ENCODE measurements at places on chromosomes 1 and 21.

GRCh38 chr1:62643283-62643682 lies 44.9 kb downstream of the DOCK7 start:
- H3K4me1 ChIP-seq: no peaks in the 10 kb centered on the region
- H3K27me3 ChIP-seq: no peaks in the 10 kb centered on the region
- H3K4me3 ChIP-seq: no peak overlapping the region
- no peak overlapping the region for H3K27ac ChIP-seq
- no peaks in the 10 kb centered on the region for H3K36me3 ChIP-seq

GRCh38 chr1:222547944-222548671 lies at the start of gene HHIPL2:
TSS of gene HHIPL2 (minus strand) at chr1:222548104. CDS start at chr1:222548044, 60 bp downstream.
- no peak within 1 kb of the TSS for H3K4me3 ChIP-seq
- no peaks in the 10 kb centered on the region for H3K36me3 ChIP-seq
- DNase-seq: no peak
- H3K4me1 ChIP-seq: no peaks in the 10 kb centered on the region

- no peak overlapping the region for H3K27ac ChIP-seq
- H3K27me3 ChIP-seq: no peaks in the 10 kb centered on the region
- H3K36me3 ChIP-seq: no peaks in the 10 kb centered on the region
- H3K4me3 ChIP-seq: no peak overlapping the region
Observed at GRCh38 chr1:44881011-44881632, 38.1 kb upstream of the PTCH2 start.

DNA sequence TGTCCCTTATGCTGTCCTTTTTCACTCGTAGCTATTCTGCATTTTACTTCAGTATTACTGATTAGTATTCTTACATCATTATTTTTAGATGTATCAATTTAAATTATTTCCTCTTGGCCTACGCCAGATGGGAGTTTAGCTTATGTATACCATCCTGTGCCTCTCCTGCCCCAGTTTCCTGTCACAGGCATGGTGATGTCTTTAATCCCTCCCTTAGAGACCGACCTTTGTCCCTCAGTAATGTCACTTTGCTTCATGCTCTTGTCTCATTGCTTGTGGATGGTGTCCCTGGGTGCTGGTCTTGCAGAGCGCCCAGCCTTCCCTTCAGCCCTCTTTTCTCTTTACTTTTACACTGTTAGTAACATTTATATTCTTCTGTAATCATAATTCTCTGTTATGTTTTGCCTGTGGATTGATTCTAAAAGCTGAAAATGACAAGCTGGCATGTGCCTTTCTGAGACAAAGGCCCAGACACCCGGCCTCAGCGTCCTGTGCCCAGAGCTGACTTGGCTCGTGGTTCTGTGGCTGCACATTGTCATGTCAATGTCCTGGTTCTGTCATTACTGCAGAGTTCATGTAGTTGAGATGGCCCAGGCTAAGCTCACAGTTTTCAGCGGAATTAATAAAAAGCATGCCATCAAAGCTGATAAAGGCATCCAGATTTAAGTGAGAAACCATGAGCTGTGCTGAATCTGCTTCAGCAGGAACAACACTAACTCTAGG lies 100.7 kb downstream of the MTR start:
- peaks cover 99% of the 10 kb centered on the region for H3K36me3 ChIP-seq
- no peak for DNase-seq
- no peak overlapping the region for H3K4me3 ChIP-seq
- no peaks in the 10 kb centered on the region for H3K27me3 ChIP-seq
- no peaks in the 10 kb centered on the region for H3K4me1 ChIP-seq

GRCh38 chr1:27047914-27048313 lies 35.3 kb upstream of the TENT5B start:
- no peak overlapping the region for H3K27ac ChIP-seq
- no peaks in the 10 kb centered on the region for H3K27me3 ChIP-seq
- peaks cover 3% of the 10 kb centered on the region for H3K4me1 ChIP-seq
- H3K4me3 ChIP-seq: no peak overlapping the region

DNA sequence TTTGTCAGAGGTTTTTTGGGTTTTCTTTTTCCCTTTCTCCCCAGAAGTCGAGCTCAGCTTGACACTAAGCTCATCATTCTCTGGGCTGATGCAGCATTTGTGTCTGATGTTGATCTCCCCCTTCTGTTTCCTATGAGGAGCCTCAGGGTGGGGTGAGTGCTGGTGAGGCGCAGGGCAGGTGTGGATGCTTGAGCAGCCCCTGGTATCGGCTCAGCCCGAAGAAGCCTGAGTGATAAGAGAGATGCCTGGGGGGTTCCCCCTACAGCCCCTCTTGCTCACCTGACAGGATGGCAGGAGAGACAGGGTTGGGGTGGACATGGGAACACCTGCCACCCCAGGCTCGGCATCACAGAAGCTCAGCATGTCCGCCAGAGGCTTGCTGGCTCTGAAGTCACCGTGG lies 239.0 kb downstream of the RHOU start:
- H3K27me3 ChIP-seq: no peaks in the 10 kb centered on the region
- no peak overlapping the region for H3K27ac ChIP-seq
- no peak for DNase-seq
- peaks cover 11% of the 10 kb centered on the region for H3K4me1 ChIP-seq

- H3K4me1 ChIP-seq: peaks cover 7% of the 10 kb centered on the region
- H3K36me3 ChIP-seq: no peaks in the 10 kb centered on the region
- H3K27ac ChIP-seq: no peak overlapping the region
- no peak for DNase-seq
Observed at GRCh38 chr1:214021321-214021720, 33.5 kb downstream of the PROX1 start.

DNA sequence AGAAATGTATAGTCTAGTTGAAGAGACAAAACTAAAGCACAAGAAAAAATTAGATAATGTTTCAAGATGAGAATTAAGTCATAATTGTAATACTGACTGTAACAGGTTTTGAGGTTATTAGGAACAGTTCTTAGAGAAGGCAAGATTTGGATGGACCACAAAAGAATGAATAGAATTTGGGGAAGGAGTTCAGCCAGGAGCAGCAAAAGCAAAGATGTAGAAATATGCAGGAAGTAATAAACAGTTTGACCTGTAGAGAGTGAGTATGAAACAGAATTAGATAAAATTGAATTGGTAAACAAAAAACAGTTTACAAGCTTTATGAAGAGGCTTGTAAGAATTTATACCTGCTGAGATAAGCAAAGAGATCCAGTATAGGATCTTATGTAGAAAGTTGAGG lies 16.3 kb downstream of the VPS45 start:
- no peaks in the 10 kb centered on the region for H3K4me1 ChIP-seq
- no peak overlapping the region for H3K4me3 ChIP-seq
- H3K27ac ChIP-seq: no peak overlapping the region
- H3K27me3 ChIP-seq: no peaks in the 10 kb centered on the region
- peaks cover 76% of the 10 kb centered on the region for H3K36me3 ChIP-seq
- no peak for DNase-seq

DNA sequence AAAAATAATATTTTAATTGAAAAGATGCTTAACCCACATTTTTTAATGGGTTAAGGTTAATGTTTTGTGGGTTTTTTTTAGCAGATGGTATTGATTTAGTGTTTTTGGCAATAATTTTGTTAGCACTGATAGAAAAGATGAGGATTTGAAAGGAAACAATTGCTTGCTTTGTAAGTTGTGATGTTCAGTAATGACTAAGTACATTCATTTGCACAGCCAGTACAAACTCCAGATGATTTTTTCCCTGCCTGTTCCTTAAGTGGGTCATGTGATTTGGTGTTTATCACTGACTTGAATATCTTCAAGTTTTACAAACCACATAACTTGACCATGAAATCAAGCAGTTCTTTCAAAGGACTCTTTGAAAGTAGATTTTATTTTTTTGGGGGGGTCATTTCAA lies 15.0 kb downstream of the DISP1 start:
- no peaks in the 10 kb centered on the region for H3K27me3 ChIP-seq
- no peak for DNase-seq
- H3K27ac ChIP-seq: no peak overlapping the region
- H3K4me1 ChIP-seq: peaks cover 4% of the 10 kb centered on the region
- H3K36me3 ChIP-seq: no peaks in the 10 kb centered on the region

DNA sequence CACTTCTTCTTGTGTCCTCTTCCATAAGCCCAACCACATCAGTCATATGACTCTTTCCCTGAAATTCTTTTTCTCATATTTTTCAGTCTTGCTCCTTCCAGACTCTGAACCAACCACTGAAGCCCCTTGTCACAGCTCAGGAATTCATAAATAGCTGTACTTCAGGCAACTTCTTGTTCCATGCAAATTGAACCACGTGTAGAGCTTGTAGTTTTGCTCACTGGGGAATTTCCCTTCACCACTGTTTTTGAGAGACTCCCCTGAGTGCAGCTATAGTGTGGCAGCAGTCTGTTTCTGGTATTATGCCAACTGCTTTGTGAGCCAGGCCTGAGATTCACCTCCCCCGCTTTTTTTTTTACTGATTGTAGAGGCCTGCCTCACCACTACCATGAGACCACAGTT lies 150.3 kb upstream of the SPAG17 start:
- no peak overlapping the region for H3K27ac ChIP-seq
- no peaks in the 10 kb centered on the region for H3K27me3 ChIP-seq
- H3K4me3 ChIP-seq: no peak overlapping the region
- no peak for DNase-seq

- H3K27me3 ChIP-seq: no peaks in the 10 kb centered on the region
- no peaks in the 10 kb centered on the region for H3K36me3 ChIP-seq
- H3K4me3 ChIP-seq: no peak overlapping the region
- no peak for DNase-seq
Observed at GRCh38 chr1:202844259-202844658, 33.5 kb downstream of the PCAT6 start.

- H3K4me3 ChIP-seq: no peak overlapping the region
- no peaks in the 10 kb centered on the region for H3K4me1 ChIP-seq
- H3K36me3 ChIP-seq: no peaks in the 10 kb centered on the region
- no peak for DNase-seq
Observed at GRCh38 chr1:3032371-3033039, 11.2 kb downstream of the ACTRT2 start.

DNA sequence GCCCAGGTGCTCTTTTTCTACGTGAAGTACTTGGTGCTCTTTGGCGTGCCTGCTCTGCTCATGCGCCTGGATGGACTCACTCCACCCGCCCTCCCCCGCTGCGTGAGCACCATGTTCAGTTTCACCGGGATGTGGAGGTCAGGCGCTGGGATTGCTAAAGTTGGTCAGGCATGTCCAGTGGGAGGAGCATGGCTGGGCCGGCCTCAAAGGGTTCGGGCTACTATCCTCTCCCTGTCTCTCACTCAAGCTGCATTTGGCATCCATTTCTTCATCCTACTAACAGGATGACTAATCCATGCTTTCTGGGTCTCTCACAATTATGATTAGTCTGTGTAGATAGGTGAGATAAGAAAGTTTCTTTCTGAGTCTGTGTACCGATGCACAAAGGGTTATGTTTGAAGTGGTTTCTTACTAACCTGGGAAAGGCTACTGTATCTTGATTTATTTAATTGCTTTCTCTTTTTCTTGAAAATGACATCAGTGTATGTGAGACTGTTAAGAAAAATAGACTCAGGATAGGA lies 135.9 kb downstream of the HHAT start:
- H3K4me1 ChIP-seq: no peaks in the 10 kb centered on the region
- no peak overlapping the region for H3K27ac ChIP-seq
- no peaks in the 10 kb centered on the region for H3K36me3 ChIP-seq
- DNase-seq: no peak
- no peaks in the 10 kb centered on the region for H3K27me3 ChIP-seq

DNA sequence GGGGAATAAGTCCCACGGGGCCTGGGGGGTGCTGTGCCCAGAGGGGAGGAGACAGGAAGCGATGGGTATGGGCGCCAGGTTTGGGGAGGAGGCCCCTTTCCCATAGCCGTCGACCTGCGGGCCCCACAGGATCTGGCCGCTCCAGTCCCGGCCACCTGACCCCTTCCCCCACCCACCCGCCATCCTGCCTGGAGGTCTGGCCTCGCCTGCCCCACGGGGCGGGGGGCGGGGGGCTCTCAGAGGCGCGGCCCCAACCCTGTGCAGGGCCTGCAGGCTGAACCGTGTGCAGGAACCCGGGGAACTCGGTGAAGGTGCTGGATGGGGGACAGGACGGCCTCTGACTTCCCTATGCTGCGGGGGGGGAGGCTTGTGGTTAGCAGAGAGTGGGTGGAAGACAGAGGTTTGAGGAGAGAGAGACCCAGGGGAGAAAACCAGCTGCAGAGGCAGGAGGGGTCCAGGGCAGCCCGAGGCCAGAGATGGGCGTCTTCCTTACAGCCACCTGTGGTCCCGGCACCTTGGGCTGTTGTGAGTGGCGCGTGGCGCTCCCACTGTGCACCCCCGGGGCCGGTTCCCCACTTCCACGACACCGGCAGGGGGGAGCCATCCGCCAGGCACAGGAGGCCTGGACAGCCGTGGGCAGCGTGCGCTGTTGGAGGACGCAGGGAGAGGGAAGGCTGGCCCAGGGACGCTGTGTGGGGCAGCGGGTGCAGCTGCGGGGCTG lies 2.5 kb upstream of the TNFRSF18 start:
- H3K27ac ChIP-seq: no peak overlapping the region
- H3K36me3 ChIP-seq: no peaks in the 10 kb centered on the region
- DNase-seq: no peak

DNA sequence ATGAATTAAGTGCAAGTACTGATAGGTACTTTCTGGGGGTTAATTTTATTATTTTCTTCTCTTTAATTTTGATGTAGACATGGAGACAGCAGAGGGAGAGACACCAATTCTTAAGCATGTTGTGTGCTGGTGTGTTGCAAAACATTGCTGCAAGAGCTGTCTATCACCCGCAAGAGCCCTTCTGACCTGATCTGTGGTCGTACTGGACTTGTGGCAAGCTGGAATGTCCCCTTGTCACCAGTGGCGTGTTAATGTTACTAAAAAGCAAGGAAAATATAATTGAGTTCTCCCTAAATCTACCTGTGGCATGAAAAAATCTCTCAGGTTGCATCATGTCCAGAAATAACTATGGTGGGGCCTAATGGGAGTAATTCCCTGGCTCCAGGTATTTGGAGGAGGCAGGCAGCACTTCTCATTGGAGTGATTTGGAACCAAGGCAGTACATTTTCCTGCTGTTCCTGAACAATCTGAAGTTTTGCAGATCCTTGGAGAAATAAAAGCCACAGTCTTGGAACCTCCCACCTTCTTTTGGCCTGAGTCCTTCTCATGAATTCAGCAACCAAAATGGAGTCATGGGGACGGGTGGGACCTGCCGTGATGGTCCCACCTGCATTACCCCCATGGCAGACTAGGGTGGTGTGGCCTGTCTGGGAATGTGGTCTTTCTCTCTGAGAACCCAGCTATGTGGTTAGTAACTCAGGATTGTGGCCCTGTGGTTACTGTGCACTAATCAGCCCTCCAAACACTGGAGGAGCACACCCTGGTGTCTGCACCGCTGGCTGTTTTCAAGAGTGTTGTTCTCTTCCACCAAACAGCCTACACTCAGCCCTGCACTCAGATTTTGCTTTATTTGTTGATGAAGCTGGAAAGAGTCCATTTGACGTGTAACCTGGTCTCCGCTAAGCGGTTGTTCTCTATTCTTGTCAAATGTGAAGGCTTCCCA lies 57.4 kb downstream of the GALNT2 start:
- peaks cover 54% of the 10 kb centered on the region for H3K4me1 ChIP-seq
- no peak overlapping the region for H3K27ac ChIP-seq
- no peaks in the 10 kb centered on the region for H3K27me3 ChIP-seq

GRCh38 chr1:194818674-194819073 lies 1632.3 kb upstream of the B3GALT2 start:
- no peaks in the 10 kb centered on the region for H3K36me3 ChIP-seq
- no peak for DNase-seq
- H3K27me3 ChIP-seq: no peaks in the 10 kb centered on the region
- no peak overlapping the region for H3K4me3 ChIP-seq
- H3K27ac ChIP-seq: no peak overlapping the region

Measured in gastrocnemius medialis (tissue), 4 donors.